ENCODE measurements at places on chromosomes 5 and 9.

- H3K4me3 ChIP-seq = no peak overlapping the region
- no peaks in the 10 kb centered on the region for H3K4me1 ChIP-seq
- no peak overlapping the region for H3K27ac ChIP-seq
- DNase-seq = no peak
Observed at GRCh38 chr9:115694991-115695390, 458.6 kb upstream of the PAPPA start.

GRCh38 chr9:95415158-95415557, 97.6 kb upstream of the FANCC start:
- peaks cover 3% of the 10 kb centered on the region for H3K4me1 ChIP-seq
- H3K36me3 ChIP-seq = no peaks in the 10 kb centered on the region
- no peak for DNase-seq
- H3K27ac ChIP-seq = no peak overlapping the region

- no peaks in the 10 kb centered on the region for H3K27me3 ChIP-seq
- H3K36me3 ChIP-seq = no peaks in the 10 kb centered on the region
- H3K27ac ChIP-seq = no peak overlapping the region
- peaks cover 5% of the 10 kb centered on the region for H3K4me1 ChIP-seq
- no peak overlapping the region for H3K4me3 ChIP-seq
- DNase-seq = no peak
Observed at GRCh38 chr5:148163345-148163744, 5.0 kb upstream of the SPINK14 start.

DNA sequence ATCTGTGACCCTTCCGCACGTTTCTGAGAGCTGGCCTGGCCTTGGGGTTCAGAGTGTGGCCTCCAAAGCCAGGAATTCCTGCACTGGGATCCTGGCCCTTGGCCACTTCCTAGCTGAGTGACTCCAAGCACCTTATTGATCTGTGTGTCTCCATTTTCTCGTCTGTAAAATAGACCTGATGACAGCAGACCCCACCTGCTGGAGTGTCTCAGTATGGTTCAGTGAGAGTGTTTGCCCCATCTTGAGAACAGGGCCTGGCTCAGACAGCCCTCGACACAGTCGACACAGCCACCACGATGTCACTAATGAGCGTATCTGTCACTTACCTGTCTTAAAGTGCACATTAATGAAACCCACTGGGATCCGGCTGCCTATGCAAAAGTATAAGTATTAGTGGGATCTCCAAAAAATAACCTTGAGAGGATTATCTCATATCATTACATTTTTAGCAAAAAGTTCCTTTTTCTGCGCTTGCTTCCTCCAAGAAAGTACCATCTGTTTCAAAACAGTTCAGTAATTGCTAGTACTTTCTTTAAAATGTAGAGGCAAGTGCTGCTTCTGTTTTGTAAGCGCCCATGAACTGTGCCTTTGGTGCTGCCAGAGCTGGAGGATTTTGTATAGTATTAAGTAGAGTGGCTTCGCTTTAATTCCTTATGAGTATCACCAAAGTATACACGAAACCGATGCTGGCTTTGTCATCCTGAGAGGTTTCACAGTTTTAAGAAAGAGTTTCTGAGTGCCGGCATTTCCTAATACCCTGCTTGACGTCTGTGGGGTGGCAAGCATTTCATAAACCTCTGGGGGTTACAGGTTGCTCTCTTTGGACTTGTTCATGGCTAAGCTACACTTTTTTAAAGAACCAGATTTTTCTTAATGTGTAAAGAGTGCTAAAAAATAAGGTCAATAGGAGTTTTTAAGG, 31.7 kb downstream of the UBE2QL1 start:
- no peak overlapping the region for H3K4me3 ChIP-seq
- no peaks in the 10 kb centered on the region for H3K36me3 ChIP-seq
- H3K27me3 ChIP-seq = no peaks in the 10 kb centered on the region

DNA sequence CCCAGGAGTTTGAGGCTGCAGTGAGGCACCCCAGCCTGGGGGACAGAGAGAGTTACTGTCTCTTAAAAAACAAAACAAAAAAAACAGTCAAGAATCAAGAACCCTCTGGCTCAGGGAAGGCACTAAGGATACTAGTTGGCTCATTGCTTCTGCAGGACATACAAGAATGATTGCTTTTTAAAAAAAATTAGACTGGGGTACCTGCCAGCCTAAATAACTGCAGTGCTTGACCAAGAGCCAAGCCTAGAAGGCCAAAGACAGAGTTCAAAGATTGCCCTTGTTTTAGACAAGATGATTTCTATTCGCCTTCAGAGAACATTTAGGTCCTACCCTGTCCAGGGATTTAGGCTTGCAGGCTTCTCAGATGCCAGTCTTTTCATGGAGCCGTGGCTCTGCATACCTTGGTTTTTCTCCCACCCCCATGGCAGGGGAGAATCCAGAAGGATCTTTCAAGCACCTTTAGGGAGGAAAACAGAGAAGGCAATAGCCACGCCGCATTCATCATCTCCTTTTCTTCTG, 93.7 kb upstream of the IL6ST start:
- H3K4me1 ChIP-seq = peaks cover 9% of the 10 kb centered on the region
- no peak for DNase-seq
- H3K27me3 ChIP-seq = no peaks in the 10 kb centered on the region

DNA sequence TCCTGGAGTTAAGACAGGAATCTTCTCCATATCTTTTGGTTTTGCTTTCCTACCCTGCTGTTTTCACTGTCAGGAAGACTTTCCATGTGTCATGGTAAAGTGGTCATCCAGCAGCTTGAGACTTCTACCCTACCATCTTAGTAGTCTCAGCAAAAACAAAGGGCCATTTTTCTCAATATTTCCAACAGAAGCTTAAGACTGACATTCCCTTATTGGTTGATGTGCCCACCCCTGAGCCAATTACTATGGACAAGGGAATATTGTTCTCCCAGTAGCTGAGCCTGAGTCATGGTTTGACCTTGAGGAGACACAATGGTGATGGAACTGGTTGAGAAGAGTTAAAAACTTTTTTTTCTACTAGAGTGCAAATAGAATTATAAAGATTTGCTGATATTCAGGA, 105.6 kb downstream of the CSNK1G3 start:
- H3K27me3 ChIP-seq = no peaks in the 10 kb centered on the region
- peaks cover 3% of the 10 kb centered on the region for H3K36me3 ChIP-seq
- no peak overlapping the region for H3K4me3 ChIP-seq

DNA sequence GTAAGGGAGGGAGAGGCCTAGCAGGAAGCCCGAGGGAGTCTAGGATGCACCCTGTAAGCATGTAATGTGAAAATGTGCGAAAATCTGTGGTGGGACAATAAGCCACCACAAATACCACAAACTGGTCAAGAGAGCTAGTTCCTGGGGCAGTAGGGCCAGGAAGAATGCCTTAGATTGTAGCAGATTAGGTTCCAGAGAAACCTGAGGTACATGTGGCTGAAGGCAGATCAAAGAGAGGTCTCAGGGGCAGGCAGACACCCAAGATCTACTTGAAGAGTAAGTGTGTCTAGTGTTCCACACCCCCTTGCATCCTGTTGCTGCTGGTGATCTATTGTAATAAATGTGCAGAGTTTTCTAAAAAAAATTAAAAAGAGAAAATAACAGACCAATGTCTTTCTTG, 1677.3 kb upstream of the CDH6 start:
- DNase-seq = no peak
- no peaks in the 10 kb centered on the region for H3K4me1 ChIP-seq
- H3K27me3 ChIP-seq = no peaks in the 10 kb centered on the region
- no peak overlapping the region for H3K27ac ChIP-seq
- H3K4me3 ChIP-seq = no peak overlapping the region

- DNase-seq = no peak
- no peaks in the 10 kb centered on the region for H3K27me3 ChIP-seq
- H3K4me1 ChIP-seq = peaks cover 76% of the 10 kb centered on the region
- no peaks in the 10 kb centered on the region for H3K36me3 ChIP-seq
Observed at GRCh38 chr9:131397100-131397790, 3.4 kb downstream of the PRRC2B start.

- no peaks in the 10 kb centered on the region for H3K36me3 ChIP-seq
- no peak overlapping the region for H3K4me3 ChIP-seq
- no peak overlapping the region for H3K27ac ChIP-seq
- H3K27me3 ChIP-seq = no peaks in the 10 kb centered on the region
- no peaks in the 10 kb centered on the region for H3K4me1 ChIP-seq
- no peak for DNase-seq
Observed at GRCh38 chr5:37090123-37090726, 159.0 kb downstream of the CPLANE1 start.

GRCh38 chr9:112892981-112893380, 2.3 kb upstream of the SLC46A2 start:
- DNase-seq = no peak
- H3K27me3 ChIP-seq = no peaks in the 10 kb centered on the region
- H3K36me3 ChIP-seq = no peaks in the 10 kb centered on the region
- H3K4me1 ChIP-seq = peaks cover 9% of the 10 kb centered on the region
- H3K27ac ChIP-seq = no peak overlapping the region
- no peak overlapping the region for H3K4me3 ChIP-seq

- H3K4me3 ChIP-seq = no peak overlapping the region
- no peak overlapping the region for H3K27ac ChIP-seq
- no peak for DNase-seq
- H3K4me1 ChIP-seq = peaks cover 50% of the 10 kb centered on the region
- H3K27me3 ChIP-seq = no peaks in the 10 kb centered on the region
Observed at GRCh38 chr9:77598524-77598923, 49.6 kb downstream of the GNA14 start.

- no peaks in the 10 kb centered on the region for H3K27me3 ChIP-seq
- peaks cover 1% of the 10 kb centered on the region for H3K4me1 ChIP-seq
- no peak overlapping the region for H3K4me3 ChIP-seq
- no peak overlapping the region for H3K27ac ChIP-seq
- DNase-seq = no peak
Observed at GRCh38 chr9:114914139-114914538, 16.3 kb downstream of the TNFSF8 start.

DNA sequence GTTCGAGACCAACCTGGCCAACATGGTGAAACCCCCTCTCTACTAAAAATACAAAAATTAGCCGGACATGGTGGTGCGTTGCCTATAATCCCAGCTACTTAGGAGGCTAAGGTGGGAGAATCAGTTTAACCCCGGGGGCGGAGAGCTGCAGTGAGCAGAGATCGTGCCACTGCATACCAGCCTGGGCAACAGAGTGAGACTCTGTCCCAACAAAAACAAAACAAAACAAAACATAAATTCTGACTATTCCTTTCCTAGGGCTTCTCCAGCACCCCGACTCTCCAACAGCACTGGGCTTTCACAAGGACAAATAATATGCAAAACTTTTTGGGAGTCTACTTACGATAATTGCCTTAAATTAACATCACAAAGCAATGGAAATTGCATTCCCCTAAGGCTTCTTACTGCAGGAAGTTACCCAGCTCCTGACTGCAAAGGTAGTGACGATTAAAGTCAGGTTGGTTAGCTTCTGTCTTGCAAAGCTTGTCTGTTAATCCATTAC, 15.9 kb upstream of the CDKN2AIPNL start:
- no peak overlapping the region for H3K27ac ChIP-seq
- no peaks in the 10 kb centered on the region for H3K27me3 ChIP-seq
- H3K36me3 ChIP-seq = no peaks in the 10 kb centered on the region

GRCh38 chr9:137149942-137150616, 11.1 kb downstream of the GRIN1 start:
- no peak overlapping the region for H3K4me3 ChIP-seq
- H3K36me3 ChIP-seq = no peaks in the 10 kb centered on the region
- H3K27me3 ChIP-seq = no peaks in the 10 kb centered on the region
- DNase-seq = peak; percentile 20

DNA sequence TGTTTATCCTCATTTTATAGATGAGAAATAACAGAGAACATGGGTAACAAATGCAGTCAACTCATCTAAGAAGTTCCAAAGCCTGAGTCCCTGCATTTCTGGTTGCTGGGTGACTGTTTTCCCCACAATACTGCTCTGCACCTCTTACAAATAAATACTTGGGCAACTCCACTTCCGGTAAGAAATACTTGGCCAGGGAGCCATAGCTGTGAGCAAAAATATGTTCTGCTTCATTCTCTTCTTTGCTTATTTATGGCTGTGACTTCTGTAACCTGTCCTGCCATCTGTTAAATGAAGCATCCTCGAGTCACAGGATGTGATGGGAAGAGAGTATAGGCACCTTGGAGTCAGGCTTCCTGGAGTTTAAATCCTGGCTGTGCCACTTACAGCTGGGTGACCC, 49.9 kb downstream of the GDNF start:
- H3K27me3 ChIP-seq = no peaks in the 10 kb centered on the region
- no peaks in the 10 kb centered on the region for H3K4me1 ChIP-seq
- no peak overlapping the region for H3K27ac ChIP-seq
- H3K36me3 ChIP-seq = no peaks in the 10 kb centered on the region
- H3K4me3 ChIP-seq = no peak overlapping the region

DNA sequence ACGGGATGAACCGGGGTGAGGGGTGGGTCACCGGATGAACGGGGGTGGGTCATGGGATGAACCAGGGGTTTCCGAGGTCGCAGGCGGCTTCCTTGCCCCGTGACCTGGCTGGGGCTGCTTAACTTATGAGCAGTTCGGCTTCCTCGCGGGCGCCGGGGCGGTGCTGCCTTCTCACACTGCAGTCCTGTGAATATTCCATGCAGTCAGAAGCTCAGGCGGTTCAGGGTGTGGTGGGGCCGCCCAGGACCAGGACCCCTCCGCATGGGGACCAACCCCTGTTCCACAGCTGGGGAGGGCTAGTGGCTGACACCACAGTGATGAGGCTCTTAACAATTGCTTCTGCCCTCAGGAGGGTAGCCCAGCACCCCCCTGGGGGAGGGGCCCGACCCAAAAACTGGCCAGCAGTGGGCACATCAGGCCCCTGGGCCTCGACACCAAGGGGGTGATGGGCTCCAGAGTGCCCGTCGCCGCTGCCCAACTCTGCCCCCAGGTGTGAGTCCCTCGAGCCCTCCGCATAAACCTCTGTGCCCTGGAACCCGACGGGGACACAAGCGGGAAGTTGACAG, 30.9 kb upstream of the SLC9A3 start:
- no peak overlapping the region for H3K4me3 ChIP-seq
- no peak overlapping the region for H3K27ac ChIP-seq
- DNase-seq = no peak
- H3K27me3 ChIP-seq = no peaks in the 10 kb centered on the region

DNA sequence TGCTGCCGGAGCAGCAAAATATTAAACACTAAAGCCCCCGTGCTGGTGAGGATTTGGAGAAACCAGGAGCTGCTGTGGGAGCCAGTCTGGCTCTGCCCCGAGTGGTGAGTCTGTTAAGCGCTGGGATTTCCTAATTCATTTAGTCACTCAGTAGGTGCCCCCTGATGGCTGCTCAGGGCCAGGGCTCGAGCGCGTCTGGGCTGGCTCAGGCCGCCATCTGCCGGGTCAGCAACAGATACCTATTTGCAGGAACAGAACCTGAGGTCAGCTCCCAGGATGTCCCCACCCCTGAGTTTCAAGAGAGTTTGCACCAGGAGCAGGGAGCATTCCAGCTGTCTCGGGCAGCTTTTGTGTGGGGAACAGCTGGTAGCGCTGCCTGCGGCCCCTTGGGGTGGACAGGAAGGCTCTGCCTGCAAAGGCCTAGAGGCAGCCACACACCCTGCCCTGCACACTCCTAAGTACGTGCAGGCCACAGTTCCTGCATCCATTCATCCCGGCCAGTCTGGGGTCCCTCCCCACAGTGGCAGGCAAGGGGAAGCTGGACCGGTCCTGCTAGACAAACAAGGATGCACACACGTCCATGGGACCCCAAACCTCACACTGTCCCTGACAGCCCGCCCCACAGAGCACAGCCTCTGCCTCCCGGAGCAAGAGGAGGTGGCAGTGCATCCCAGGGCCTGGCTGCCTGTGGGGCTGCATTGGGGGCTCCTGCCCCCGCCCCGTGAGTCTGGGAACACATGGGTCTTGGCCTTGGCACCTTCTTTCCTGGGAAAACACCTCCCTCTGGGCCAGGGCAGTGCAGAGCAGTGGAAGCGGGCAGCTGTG, 83.7 kb downstream of the ADAMTS2 start:
- H3K36me3 ChIP-seq = no peaks in the 10 kb centered on the region
- no peak overlapping the region for H3K4me3 ChIP-seq
- DNase-seq = peak; percentile 27
- no peak overlapping the region for H3K27ac ChIP-seq
- H3K27me3 ChIP-seq = no peaks in the 10 kb centered on the region

All from upper lobe of left lung (tissue), 6 donors.